ENCODE measurements at places on chromosomes 6 and 20.

- no peaks in the 10 kb centered on the region for H3K36me3 ChIP-seq
- DNase-seq, result no peak
- H3K4me1 ChIP-seq, result no peaks in the 10 kb centered on the region
Observed at GRCh38 chr20:39961637-39962244, 727.3 kb downstream of the MAFB start.

DNA sequence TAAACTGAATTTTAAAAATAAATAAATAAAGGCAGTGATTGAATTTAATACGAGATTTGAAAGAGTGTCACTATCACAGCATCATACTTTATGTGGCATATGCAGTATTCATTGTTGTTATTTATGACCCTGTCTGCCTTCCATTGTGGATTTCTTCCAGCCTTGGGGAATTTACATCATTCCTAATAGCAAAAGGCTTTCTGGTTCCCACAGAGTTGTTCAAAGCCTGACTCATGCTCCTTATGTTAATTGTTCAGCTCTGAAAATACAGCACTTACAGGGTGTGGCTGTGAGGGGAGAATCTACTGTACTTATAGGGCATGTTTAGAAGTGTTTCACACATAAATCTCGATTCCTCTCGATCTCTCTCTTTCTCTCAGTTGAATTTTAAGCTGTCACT lies 54.4 kb downstream of the JAG1 start:
- no peaks in the 10 kb centered on the region for H3K36me3 ChIP-seq
- H3K27me3 ChIP-seq, result no peaks in the 10 kb centered on the region
- no peaks in the 10 kb centered on the region for H3K4me1 ChIP-seq
- no peak overlapping the region for H3K27ac ChIP-seq
- no peak overlapping the region for H3K4me3 ChIP-seq

DNA sequence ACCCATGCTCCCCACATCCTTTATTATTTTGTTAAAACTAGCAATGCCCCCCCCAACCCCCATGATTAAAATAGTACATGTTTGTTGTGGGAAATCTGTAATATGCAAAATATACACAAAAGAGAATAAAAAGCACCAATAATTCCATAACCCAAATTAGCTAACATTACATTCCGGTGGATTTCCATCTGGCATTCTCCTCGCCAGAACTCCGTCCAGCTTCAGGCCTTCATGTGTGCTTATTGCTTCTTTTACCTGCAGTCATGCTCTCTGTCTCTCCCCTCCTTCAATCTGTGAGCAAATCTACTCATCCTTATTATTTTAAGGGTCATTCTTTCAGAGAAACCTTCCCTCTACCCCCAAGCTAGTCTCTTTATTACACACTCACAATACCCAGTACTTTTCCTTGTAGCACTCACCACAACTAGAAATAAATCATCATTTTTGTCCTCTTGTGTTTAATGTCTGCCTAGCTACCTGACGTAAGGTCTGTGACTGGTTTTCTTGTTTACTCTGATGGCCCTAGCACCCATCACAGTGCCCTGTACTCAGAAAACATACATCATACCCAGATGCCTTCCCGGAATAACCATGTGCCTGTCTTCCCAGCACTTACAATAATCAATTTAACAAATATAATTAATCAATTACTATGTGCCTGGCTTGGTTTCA lies 25.6 kb upstream of the IER3 start:
- H3K36me3 ChIP-seq, result no peaks in the 10 kb centered on the region
- H3K27ac ChIP-seq, result peak overlapping the region; percentile 52
- H3K27me3 ChIP-seq, result no peaks in the 10 kb centered on the region
- H3K4me1 ChIP-seq, result no peaks in the 10 kb centered on the region
- no peak overlapping the region for H3K4me3 ChIP-seq
- no peak for DNase-seq

- no peak overlapping the region for H3K4me3 ChIP-seq
- no peak for DNase-seq
- no peaks in the 10 kb centered on the region for H3K27me3 ChIP-seq
Observed at GRCh38 chr6:3509336-3509735, 52.5 kb upstream of the SLC22A23 start.

- peaks cover 3% of the 10 kb centered on the region for H3K4me1 ChIP-seq
- H3K27ac ChIP-seq, result no peak overlapping the region
- H3K4me3 ChIP-seq, result no peak overlapping the region
- no peak for DNase-seq
- H3K27me3 ChIP-seq, result no peaks in the 10 kb centered on the region
Observed at GRCh38 chr6:112881027-112881426, 533.9 kb downstream of the RFPL4B start.

GRCh38 chr6:47163536-47163935 lies 121.4 kb upstream of the ADGRF1 start:
- no peaks in the 10 kb centered on the region for H3K27me3 ChIP-seq
- H3K4me3 ChIP-seq, result no peak overlapping the region
- no peaks in the 10 kb centered on the region for H3K36me3 ChIP-seq
- H3K4me1 ChIP-seq, result no peaks in the 10 kb centered on the region
- DNase-seq, result no peak

DNA sequence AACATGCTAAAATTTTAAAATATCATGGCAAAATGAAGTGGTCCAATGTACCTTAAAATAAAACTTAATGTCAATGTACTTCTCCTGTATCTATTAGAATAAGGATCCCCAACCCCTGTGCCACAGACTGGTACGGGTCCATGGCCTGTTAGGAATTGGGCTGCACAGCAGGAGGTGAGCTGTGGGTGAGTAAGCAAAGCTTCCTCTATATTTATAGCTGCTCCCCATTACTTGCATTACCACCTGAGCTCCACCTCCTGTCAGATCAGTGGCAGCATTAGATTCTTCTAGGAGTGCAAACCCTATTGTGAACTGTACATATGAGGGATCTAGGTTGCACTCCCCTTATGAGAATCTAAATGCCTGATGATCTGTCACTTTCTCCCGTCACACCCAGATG lies 86.0 kb downstream of the SLC16A10 start:
- no peak overlapping the region for H3K27ac ChIP-seq
- no peak overlapping the region for H3K4me3 ChIP-seq
- H3K36me3 ChIP-seq, result no peaks in the 10 kb centered on the region
- no peaks in the 10 kb centered on the region for H3K4me1 ChIP-seq
- H3K27me3 ChIP-seq, result no peaks in the 10 kb centered on the region

DNA sequence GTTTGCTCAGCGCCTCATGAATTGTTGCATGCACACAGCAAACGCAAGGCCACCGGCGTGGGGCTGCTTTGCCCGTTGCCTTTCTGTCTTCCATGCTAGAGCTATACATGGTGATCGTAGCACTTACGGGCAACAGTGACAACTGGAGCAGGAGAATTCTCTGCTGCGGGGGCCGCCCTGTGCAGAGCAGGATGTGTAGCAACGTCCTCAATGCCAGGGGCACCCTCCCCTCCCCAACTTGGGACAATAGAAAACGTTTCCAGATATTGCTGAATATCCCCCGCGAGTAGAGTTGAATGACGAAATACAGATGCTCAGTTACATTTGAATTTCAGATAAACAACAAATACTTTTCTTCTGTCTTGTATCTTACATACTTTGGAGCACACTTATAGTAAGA lies 198.7 kb downstream of the TFAP2C start:
- no peaks in the 10 kb centered on the region for H3K36me3 ChIP-seq
- H3K4me3 ChIP-seq, result no peak overlapping the region
- H3K4me1 ChIP-seq, result no peaks in the 10 kb centered on the region
- no peak for DNase-seq

DNA sequence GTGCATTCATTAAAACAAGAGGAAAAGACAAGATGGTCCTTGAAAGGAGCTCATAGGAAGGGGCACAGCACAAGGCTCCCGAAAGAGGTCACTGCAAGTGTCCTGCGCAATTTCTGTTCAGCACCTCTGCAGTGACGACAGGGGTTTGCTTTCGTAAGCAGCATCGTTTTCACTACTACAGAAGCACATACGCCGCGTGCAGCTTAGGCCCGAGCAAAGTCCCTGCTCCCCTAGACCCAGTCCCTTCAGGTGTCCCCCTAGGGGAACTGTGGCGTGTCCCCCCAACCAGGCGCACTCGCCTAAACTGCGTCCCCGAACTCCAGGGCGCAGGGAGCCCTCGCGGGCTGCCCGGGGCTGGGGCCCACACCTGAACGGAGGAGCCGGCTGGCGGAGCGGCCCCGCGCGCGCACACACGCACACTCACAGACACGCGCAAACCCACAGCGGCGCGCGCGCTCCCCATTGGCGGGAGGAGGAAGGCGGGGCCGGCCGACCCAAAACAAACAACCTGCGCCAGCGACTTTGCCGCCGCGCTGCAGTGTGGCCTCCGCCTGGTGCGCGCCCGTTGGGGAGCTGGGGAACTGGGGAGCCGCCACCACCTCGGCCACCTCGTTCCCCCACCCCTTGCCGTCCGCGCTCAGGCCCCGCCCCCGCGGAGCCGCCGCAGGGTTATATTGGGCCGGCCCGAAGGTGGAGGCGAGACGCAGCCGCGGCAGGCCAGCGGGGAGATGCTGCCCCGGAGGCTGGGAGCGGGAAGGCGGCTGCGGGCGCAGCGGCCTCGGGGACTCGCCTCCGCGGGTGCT lies at the start of gene FOXQ1:
FOXQ1 (plus strand) TSS at position 699 of the 803 bp plus-strand sequence. CDS start 607 bp downstream, outside the sequence.
- no peak for DNase-seq
- H3K36me3 ChIP-seq, result no peaks in the 10 kb centered on the region
- H3K27me3 ChIP-seq, result no peaks in the 10 kb centered on the region

GRCh38 chr20:20549704-20550103 lies 162.7 kb downstream of the RALGAPA2 start:
- no peaks in the 10 kb centered on the region for H3K4me1 ChIP-seq
- H3K36me3 ChIP-seq, result no peaks in the 10 kb centered on the region
- H3K27me3 ChIP-seq, result no peaks in the 10 kb centered on the region
- no peak overlapping the region for H3K4me3 ChIP-seq

- H3K27ac ChIP-seq, result no peak overlapping the region
- no peaks in the 10 kb centered on the region for H3K36me3 ChIP-seq
- no peak for DNase-seq
- no peak overlapping the region for H3K4me3 ChIP-seq
- H3K27me3 ChIP-seq, result no peaks in the 10 kb centered on the region
Observed at GRCh38 chr6:12527339-12527738, 189.2 kb upstream of the PHACTR1 start.

DNA sequence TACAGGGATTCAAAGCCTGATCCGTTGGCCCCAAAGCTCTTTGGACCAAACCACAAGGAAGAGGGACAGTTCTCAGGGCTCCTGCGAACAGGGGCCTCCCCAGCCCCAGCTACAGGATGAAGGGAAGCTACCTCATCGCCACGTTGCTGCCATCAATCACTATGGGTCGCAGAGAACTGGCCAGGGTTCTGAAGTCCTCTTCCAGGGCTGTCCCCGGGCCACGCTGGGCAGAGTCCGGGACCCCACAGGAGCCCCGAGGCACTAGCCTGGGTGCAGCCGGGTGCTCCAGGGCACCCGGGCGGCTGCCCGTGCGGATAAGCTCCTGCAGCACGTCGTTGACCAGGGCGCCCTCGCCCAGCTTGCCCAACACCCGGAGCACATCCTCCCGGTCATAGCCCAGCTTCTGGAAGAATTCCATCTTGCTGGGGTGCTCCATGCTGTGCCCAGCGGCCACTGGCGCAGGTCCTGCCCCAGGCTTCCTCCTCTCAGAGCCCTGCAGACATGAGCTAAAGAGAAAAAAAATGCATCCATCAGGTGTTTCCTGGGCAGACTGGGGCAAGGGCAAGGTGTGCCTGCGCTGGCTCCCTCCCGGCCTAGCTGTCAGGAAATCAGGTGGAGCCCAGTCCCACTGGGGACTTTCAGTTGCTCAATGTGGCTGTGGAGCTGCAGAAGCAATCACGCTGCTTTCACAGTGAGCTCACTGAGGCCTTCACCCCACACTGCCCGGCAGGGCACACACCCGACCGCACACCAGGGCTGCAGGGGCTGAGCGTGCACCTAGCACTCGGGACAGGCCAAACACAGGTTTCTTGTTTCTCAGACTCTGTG lies 10.5 kb downstream of the ZC3H12D start:
- H3K4me1 ChIP-seq, result no peaks in the 10 kb centered on the region
- H3K27ac ChIP-seq, result no peak overlapping the region
- H3K4me3 ChIP-seq, result no peak overlapping the region
- H3K27me3 ChIP-seq, result no peaks in the 10 kb centered on the region
- no peak for DNase-seq

- no peaks in the 10 kb centered on the region for H3K36me3 ChIP-seq
- no peak for DNase-seq
- H3K27ac ChIP-seq, result no peak overlapping the region
- H3K4me1 ChIP-seq, result no peaks in the 10 kb centered on the region
- H3K27me3 ChIP-seq, result no peaks in the 10 kb centered on the region
Observed at GRCh38 chr6:169967687-169968086, 216.3 kb downstream of the ERMARD start.

GRCh38 chr6:36692220-36692619 lies 5.4 kb upstream of the RAB44 start:
- H3K4me1 ChIP-seq, result no peaks in the 10 kb centered on the region
- no peak for DNase-seq
- no peak overlapping the region for H3K27ac ChIP-seq
- H3K4me3 ChIP-seq, result no peak overlapping the region

DNA sequence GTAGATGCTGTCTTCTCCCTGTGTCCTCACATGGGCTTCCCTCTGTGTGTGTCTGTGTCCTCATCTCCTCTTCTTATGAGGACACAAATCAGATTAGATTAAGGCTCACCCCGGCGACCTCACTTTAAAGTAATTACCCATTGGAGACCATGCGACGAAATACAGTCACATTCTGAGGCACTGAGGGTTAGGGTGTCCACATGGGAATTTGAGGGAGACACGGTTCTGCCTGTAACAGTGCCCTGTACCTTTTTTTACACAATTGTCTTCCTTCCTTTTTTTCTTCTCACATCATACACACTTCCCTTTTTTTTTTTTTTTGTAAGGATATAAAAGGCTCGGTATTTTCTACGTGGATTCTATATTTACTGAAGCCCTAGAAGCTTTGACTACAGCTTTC lies 48.9 kb downstream of the DEK start:
- H3K4me3 ChIP-seq, result no peak overlapping the region
- H3K4me1 ChIP-seq, result no peaks in the 10 kb centered on the region
- DNase-seq, result no peak
- no peaks in the 10 kb centered on the region for H3K27me3 ChIP-seq

GRCh38 chr6:100379386-100379785 lies 85.3 kb downstream of the SIM1 start:
- no peak for DNase-seq
- H3K27ac ChIP-seq, result no peak overlapping the region

- no peak overlapping the region for H3K4me3 ChIP-seq
- H3K4me1 ChIP-seq, result peaks cover 2% of the 10 kb centered on the region
- peak; percentile 50 for DNase-seq
- no peak overlapping the region for H3K27ac ChIP-seq
Observed at GRCh38 chr6:22737331-22737730, 168.0 kb downstream of the HDGFL1 start.

GRCh38 chr6:9086331-9086730 lies 651.0 kb upstream of the SLC35B3 start:
- no peak overlapping the region for H3K4me3 ChIP-seq
- no peaks in the 10 kb centered on the region for H3K36me3 ChIP-seq
- no peak for DNase-seq
- no peak overlapping the region for H3K27ac ChIP-seq
- no peaks in the 10 kb centered on the region for H3K27me3 ChIP-seq
- H3K4me1 ChIP-seq, result no peaks in the 10 kb centered on the region

DNA sequence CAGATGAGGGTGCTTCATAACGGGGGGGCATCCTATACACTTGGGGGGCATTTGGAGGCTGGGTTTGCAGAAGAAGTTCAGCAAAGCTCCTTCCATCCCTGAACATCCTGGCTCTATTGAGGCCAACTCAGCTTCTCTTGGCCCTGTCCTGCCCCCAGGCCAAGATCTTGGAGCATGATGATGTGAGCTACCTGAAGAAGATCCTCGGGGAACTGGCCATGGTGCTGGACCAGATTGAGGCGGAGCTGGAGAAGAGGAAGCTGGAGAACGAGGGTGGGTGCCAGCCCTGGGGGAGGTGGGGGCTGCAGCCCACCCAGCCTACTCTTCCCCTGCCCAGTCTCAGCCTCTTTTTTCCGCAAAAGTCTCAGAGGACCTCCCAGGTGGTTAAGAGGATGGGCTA lies 17.2 kb downstream of the GDAP1L1 start:
- no peak for DNase-seq
- no peaks in the 10 kb centered on the region for H3K36me3 ChIP-seq
- no peaks in the 10 kb centered on the region for H3K4me1 ChIP-seq
- H3K4me3 ChIP-seq, result no peak overlapping the region
- H3K27me3 ChIP-seq, result no peaks in the 10 kb centered on the region
